CD4-positive, alpha-beta T cell treated with Interleukin-12 subunit alpha and Interleukin-12 subunit beta, for 1 hour (primary cell): ENCODE measurements at places on chromosomes 13 and 19.

DNA sequence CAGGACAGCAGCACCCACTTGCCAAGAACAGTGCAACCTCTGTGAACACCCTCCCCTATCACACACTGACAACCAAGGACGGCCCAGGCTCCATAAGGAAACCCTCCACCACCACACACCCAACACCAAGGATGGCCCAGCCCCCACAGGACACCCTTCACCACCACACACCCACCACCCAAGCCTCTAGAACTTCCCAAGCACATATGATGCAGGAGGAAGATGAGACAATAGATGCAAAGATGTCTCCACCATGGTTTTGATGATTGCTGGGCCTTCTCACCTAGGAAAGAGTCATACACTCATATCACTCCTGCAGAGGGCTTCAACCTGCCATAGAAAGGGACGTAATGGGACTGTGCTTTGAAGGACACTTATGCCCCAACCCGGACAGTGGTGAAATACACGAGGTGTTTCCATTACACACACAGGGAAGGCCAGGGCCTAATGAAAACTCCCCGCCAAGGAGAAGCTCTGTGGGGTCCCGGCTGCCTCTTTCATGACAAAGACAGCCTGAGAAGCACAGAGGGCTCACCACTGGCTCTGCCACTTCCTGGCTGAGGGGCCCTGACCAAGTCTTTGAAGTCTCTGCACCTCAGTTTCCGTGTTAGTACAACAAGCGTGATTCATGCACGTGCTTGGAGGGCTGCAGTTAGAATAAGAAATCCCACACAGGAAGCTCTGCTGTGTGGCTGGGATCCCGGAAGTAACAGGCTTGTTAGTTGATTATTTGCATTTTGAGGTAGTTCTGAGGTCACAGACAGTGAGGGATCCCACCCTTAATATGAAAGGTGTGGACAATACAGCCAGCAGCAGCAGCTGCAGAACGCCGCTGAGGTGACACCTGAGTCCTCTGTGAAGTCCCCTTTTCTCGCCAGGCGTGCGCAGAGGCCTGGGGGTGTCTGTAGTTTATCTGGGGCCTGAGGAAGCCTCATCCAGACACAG, 61.9 kb upstream of the ATP12A start:
- DNase-seq, result peak; percentile 78

- DNase-seq, result no peak
Observed at GRCh38 chr13:97001636-97002035, 7.4 kb upstream of the OXGR1 start.

- DNase-seq, result no peak
Observed at GRCh38 chr13:36082806-36083205, 48.4 kb downstream of the DCLK1 start.

GRCh38 chr13:44191504-44192171, 182.0 kb upstream of the SERP2 start:
- peak; percentile 61 for DNase-seq
